ENCODE measurements at places on chromosomes 12 and 14.

- DNase-seq = no peak
These were observed 60.9 kb downstream of the ELK3 start for GRCh38 chr12:96255077-96255476.

DNA sequence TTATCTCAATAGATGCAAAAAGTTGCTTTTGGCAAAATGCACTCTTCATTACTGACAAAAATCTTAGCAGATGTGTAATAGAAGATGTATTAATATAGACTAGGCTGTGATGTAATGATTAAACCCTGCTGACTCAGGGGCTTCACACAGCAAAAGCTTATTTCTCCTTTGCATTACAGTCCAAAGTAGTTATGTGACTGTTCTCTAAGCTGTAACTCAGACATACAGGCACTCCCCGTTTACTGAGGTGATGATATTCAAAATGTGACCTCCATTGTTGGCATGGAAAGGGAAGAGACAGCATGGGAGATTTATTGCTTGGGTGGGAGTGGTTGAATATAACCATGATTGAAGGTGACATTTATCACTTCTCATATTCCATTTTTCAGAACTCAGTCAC lies 331.5 kb downstream of the SNAPC1 start:
- no peak for DNase-seq

- no peak for DNase-seq
These were observed 196.4 kb upstream of the PRICKLE1 start for GRCh38 chr12:42785944-42786343.

GRCh38 chr14:25116607-25117006 lies 66.7 kb upstream of the STXBP6 start:
- DNase-seq = no peak

DNA sequence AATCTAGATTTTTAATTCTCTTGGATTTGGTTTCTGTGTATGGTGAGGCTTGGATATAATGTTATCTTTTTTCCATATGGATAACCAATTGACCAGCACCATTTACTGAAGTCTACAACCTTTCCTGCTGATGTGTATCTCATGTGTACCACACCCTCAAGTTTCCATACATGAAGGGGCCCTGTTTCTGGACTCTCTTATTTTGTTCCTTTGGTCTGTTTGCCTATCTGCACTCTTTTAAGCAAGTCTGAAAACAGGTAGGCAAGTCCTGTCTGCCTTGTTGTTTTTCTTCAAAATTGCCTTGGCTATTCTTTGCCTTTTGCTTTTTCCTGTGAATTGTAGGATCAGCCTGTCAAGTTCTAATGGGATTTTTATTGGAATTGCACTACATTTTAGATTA lies 44.6 kb downstream of the MAX start:
- no peak for DNase-seq

DNA sequence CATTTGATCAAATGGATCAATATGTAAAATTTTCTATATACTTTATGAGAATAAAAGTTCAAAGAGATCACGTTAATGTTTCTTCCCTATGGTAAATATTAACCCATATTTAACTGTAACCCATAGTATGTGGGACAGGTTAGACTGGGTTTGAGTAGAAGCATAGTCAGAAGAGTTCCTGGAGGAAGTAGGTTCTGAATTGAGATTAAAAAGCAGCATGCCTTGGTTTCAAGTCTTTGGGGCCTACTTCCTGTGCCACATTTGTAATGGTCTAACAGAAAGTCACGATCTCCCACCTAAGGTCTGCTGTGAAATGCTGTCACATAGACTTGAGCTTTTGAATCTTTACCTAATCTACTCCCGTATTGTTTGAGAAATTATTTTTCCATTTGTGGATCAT lies 63.8 kb downstream of the FIGNL2 start:
- no peak for DNase-seq

DNA sequence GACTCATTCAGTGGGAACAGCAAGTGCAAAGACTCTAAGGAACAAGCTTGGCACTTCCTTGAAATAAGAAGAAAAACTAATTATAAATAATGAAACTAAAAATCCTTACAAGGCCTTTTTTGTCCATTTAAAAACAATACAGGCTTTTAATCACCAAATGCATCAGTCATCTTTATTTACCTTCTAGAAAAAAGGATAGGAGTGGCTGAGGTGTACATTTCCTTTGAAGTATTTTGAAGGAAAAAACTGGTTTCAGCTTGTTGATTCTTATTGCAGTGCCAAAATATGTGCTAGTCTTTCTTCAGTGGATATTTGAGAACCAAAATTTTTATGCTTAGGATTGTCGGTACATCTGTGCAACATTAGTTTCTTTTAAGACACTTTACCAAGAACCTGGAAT lies 29.8 kb downstream of the MED21 start:
- DNase-seq = no peak

DNA sequence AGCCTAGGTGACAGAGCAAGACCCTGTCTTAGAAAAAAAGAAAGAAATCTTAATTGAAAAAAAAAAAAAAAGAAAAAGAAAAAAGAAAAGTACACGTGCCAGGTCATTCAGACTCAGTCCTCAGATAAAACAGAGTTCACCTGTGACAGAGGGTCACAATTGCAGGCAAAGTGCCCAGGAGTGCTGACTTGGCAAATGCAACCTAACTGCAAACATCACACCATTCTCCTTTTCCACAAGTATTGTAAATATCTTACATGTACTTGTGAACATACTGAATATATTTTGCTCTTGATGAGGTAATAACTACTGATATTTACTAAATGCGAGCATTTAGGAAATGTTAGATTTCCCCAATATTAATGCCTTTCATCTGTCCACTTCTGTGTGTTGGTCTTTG lies 9.0 kb upstream of the COL2A1 start:
- DNase-seq = no peak

DNA sequence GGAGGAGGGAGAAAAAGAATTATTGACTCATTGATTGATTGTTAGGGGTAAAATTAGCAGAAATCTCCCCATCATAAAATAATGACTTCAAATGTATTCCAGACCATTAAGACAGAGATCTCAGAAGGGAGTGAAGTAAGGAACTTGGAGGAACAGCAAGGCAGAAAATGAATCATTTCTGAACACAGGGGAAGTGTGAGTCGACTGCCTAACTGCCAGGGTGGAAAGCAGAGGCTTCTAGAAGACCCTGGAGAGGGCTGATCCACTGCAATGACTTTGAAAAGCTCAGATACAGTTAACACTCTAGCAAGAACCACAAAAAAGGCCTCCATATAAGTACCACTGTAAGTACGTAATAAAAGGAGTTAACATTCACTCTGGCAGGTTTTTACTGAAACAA lies 9.7 kb downstream of the GLTP start:
- DNase-seq = no peak

DNA sequence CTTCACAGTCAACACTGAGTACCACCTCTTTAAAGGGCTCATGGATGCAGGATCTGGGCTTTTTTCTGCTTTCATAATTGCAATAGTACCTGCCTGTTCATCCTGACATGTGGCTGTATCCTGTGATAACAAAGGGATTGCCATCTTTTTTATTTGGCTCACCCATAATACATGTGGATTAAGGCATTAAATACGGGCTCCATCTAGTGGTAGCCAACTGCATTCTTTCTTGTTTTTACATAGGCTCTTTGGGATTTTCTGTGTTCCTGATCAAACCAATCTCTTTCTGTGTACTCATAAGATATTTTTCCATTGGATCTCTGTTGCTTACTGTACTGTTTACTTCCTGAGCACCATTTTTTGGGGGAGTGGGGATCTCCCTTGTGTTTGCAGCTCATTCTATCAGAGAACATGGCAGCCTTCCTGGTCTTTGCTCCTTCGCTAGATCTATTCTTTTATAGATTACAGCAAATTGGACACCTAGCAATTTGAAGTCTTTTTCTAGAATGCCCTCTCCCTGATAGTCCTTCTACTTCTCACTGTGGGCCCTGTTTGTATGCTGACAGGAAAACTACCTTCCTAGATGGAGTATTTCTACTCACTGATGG lies 723.4 kb upstream of the MDGA2 start:
- DNase-seq = no peak

DNA sequence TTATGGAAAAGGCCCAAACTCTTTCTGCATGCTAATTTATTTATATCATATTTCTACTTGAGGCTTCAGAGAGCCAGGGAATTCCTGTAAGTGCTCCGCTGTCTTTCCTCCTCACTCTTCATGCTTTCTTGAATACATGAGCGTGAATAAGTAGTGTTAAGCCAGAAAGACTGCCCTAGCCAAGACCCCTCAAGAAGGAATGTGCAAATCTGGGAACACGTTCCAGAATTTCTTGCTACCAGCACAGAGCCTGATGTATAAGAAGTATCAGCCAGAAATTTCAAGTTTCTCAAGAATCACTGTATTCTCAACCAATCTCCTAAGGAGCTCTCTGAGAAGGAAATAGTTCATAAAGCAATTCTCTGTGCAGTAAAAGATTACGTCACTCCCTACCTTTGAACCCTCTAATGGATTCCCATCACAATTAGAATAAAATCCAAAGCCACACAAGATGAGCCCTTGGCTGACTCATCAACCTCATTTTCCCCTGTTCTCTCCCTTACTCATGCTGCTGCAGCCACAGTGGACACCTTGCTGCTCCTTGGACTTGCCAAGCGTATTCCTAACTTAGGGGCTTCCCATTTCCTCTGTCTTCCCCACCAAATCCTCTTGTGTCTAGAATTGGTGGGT lies 6.9 kb upstream of the TSPAN8 start:
- no peak for DNase-seq

DNA sequence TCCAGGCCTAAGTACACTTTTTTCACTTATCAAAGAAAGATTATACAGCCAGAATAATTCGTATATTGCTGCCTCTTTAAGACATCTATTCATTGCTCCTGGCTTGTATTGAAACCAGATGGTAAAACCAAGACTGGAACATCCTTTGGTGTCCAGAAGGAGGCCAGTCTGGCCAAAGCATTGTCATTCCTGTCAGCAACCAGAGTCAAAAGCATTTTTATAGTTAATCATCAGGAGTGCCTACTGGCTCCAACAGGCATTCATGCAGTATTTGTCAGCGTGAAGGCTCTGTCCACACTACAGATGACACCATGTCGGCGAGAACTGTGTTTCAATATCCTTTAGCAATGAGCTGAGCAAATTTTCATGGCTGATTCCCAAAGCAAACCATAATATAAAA lies 118.0 kb upstream of the G2E3 start:
- no peak for DNase-seq

GRCh38 chr12:14769466-14769968 lies 33.8 kb downstream of the WBP11 start:
- no peak for DNase-seq

- no peak for DNase-seq
These were observed 65.1 kb downstream of the SINHCAF start for GRCh38 chr12:31260840-31261239.

- no peak for DNase-seq
These were observed 40.2 kb downstream of the RASSF9 start for GRCh38 chr12:85796001-85796400.

GRCh38 chr12:109387425-109388166 lies 39.9 kb downstream of the MYO1H start:
- DNase-seq = no peak

GRCh38 chr14:65478596-65478995 lies 66.1 kb downstream of the FUT8 start:
- no peak for DNase-seq

DNA sequence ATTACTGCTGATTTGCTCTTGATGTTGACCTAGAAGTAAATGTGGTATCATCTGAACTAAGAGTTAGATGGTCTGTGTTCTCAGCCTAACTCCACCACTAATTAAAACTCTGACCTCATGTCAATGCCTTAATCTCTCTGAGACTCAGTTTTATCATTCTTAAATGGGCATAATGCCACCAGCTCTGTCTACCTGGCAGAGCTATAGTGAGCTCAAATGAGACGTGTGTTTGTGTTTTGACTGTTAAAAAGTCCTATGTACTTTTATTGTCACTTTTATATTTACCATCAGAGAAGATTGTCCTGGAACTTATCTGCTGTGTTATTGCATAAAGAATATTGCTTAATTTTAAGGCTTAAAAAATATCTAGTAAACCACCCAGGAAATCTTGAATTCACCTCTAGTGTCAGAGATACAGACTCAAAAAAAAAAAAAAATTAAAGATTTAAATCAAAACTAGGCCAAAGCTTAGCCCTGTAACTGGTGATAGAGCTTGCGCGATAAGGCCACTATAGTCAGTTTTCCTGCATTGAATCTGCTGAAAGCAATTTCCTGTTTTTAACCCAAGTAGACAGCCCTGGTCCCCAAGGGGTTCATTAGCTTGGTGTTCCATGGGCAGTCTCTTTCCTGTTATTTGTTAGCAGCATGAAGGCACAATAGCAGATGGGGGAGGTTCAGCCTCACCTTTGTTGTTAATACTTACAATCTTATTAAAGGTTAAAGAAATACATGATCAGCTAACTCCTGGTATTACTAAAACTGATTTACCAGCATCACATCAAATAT lies 261.8 kb downstream of the ATP23 start:
- no peak for DNase-seq

GRCh38 chr14:80536456-80536855 lies 325.2 kb upstream of the DIO2 start:
- DNase-seq = no peak

DNA sequence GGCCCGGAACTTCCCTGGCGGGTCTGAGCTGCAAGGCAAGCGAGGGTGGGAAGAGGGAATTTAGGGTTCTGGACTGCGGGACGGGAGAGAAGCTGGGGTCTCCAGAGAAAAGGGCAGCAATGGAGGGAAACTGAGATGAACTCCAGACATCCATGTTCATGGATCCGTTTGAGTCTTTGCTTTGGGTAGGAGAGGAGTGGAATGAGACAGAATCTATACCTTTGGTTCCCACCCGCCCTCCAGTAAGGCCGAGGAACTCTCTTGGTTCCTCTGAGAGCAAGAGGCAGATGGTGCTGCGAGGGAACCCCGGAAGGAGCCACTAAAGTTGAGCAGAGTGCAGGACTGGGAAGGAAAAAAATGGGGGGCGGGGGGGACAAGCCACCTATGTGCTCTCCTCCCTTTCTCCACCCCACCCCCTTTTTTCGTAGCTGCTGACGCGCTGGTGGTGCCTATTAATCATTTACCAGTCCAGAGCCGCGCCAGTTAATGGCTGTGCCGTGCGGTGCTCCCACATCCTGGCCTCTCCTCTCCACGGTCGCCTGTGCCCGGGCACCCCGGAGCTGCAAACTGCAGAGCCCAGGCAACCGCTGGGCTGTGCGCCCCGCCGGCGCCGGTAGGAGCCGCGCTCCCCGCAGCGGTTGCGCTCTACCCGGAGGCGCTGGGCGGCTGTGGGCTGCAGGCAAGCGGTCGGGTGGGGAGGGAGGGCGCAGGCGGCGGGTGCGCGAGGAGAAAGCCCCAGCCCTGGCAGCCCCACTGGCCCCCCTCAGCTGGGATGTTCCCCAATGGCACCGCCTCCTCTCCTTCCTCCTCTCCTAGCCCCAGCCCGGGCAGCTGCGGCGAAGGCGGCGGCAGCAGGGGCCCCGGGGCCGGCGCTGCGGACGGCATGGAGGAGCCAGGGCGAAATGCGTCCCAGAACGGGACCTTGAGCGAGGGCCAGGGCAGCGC lies 1.2 kb downstream of the SSTR1 start:
- DNase-seq = no peak

All from activated CD4-positive, alpha-beta T cell treated with anti-CD3 and anti-CD28 coated beads, Interleukin-2, amount 50 U/mL, for 48 hours (primary cell).